ENCODE measurements at places on chromosomes 5 and 9.

DNA sequence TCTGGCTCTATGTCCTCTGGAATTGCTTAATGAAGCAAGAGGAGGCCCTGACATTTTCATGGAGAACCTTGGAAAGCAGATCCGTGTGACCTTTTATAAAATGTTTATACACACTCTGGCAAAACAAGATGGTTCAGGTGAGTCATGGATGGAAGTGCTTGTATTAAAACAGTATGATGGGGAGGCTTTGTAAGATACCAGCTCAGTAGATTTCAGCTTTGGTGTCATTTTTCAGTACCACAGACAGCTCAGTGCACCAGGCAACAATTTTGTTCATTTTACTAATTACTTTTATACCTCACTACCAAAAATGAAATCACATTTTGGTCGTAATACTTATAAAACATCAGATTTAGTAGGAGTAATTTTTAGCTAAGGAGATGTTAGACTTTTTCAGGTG, 5.2 kb downstream of the KCNN2 start:
- no peak for DNase-seq

DNA sequence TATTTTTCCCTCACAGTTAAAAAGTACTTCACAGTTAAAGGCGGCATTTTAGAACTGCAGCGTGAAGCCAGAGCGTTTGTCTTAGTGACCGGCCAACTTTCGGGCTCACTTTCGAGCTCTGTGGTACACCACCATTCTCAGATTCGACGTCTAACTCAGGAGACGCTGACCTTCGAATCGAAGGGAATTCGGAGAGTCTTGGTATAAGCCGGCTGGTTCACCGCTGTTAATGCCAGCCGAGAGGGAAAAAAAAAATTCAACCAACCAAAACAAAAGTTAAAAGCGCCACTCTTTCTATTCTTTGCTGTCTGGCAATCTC, 544 bp upstream of the SNX24 start:
- DNase-seq: peak; percentile 31

GRCh38 chr5:95934207-95934804, 27.3 kb downstream of the ELL2 start:
- DNase-seq: no peak

DNA sequence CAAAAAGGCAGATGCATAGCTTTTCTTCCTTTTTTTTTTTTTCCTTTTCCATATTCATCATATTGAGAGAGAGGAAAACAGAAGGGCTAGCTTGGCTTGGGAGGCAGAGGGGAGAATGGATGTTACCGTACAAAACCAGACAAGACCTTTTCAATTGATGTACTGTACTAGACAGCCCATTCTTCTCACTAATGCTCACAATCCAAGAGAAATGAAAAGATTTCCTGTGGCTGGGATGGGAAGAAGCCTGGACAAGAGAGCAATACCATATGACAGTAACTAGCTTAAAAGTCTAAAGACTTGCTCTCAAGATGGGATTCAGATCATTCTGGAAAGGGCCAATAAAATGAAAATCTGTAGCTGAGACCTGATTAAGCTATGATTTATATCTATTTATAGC, 3.4 kb downstream of the CEMIP2 start:
- no peak for DNase-seq
